ENCODE measurements at places on chromosomes 7 and 10. TPM values are rescaled to one million over a fixed set of nuclear protein-coding genes. Genes with fewer than 3 reads are reported as not detected.

GRCh38 chr10:78402591-78402990 is 368.9 kb downstream of the RPS24 start:
- DNase-seq: no peak

GRCh38 chr7:2928256-2928612 is 84.1 kb upstream of the GNA12 start:
- DNase-seq: no peak

DNA sequence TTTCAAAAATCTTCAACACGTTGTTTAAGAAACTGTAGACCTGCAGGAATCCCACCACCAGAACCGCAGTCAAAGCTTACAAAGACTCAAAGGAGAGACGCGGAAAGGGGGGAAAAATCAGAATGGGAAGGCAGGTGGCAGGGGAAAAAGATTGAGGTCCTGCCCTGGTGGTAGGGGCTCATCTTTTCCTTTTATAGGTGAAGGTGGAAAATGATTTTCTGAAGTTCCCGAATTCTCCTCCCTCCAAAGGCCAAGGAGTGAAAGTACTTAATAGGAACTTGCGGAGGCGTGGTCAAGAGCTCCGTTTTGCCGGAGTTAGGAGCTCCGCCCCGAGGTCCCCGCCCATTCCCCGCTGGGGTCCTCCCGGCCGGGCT is 724 bp downstream of the BBIP1 start:
- DNase-seq: peak; percentile 99

- DNase-seq: no peak
Measured at GRCh38 chr10:54609423-54609822, 191.6 kb downstream of the PCDH15 start.

DNA sequence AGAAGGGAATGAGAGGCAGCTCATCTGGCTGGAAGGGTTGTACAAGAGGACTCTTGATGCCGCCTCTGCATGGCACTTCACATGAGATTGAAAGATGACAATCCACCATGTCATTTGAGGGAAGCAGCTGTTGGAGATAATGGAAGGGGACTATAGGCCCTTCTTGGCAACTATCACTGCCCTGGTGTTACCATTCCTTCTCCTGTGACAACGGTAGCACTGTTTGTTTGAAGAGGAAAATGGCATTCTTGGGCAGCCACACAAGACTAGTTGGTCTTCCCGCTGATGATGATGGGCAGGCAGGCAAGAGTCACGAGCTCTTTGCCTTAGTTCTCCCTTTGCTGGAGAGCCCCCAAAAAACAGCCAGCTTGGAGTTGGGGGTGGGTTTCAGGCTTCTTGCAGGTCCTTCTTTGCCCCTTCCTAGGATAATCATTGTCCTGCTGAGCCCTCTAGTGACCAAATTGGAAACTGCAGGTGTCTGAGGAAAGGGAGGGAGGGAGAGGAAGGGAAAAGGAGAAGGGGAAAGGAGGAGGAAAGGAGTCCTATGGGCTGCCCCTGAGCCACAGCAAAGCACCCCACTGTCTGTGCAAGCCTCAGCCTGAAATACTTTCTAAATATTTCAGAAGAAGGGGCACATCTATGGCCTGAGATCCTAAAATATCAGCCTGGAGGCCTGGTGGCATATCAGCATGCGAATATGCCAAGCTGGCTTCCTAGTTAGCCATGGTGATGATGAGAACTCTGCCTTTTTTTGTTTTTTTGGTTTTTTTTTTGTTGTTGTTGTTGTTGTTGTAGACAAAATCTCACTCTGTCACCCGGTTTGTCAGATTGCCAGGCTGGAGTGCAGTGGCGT is 165.6 kb upstream of the KMT2E start:
- DNase-seq: no peak

DNA sequence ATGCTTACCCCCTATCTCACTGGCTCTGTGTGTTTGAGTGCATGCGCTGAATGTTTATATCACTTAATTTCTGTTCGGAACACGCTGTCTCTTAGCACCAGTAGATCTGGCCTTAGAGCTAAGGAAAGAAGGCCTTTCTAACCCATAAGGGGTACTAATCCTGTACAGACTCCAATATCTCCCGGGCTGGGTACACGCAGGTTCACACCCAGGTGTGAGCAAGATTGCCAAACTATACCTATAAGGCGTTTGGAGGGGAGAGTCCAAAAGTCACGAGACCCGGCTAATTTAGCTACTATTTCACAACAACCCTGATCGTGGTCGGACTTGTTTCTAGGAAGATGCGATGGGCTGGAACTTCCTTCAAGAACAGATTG is 727 bp upstream of the PDSS1 start:
- no peak for DNase-seq

- no peak for DNase-seq
Measured at GRCh38 chr10:43595739-43596298, 10.4 kb upstream of the ZNF485 start.

DNA sequence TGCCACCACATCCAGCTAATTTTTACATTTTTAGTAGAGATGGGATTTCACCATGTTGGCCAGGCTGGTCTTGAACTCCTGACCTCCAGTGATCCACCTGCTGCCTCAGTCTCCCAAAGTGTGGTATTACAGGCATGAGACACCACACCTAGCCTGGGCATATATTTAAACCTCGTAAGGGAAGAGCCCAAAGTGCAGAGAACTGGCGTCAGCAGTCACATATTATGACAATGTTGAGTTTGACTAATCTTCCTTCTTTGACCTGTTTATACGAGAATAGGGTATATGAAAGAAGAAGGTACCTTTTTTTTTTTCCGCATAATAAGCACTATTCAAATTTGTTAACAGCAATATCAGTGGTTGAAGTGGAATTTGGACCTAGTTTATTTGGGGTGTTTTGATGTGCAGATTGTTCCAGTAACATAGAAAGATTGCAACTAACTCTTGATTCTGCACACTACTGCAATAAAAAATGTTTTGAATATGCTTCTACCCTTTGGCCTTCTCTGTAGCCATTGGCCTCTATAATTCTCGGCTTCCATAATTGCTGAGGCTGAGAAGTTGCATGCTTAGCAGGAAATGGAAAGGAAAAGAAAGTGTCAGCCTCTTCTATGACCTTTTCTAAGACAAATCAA is 55.9 kb downstream of the MINPP1 start:
- no peak for DNase-seq

- no peak for DNase-seq
Measured at GRCh38 chr7:149772241-149772955, 990 bp downstream of the ZNF467 start.

DRGX gene
- total RNA-seq: not detected

GBX1 gene
- not detected for total RNA-seq

WDFY4 gene
- total RNA-seq: 6.8 TPM

HOXA6 gene
- total RNA-seq: 8.6 TPM

PTCD1 gene
- 3.1 TPM for total RNA-seq

HOGA1 gene
- total RNA-seq: 4.1 TPM

Data from posterior vena cava (tissue), 2 donors.